ENCODE measurements at places on chromosomes 2 and 18.
A peak's percentile ranks its signal among the peaks of the same experiment; 100 is the strongest.

DNA sequence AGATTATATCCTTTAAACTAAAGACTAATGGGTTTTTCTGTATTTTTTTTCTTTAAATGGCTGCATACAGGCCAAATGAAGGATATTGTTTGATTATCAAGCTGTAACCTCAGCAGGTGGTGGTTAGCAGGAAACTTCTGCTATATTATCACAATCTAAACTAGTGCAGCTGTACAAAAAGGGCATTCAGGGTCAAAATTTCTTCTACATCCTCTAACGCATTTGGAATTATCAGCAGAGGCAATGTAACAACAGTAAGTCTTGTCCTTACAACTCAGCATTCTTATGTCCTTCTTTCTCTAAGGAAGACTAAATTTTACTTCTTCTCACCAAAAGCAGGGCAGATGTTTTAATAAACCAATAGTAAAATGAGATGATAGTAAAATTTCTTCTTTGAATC lies 135.8 kb upstream of the FN1 start:
- no peak for DNase-seq

DNA sequence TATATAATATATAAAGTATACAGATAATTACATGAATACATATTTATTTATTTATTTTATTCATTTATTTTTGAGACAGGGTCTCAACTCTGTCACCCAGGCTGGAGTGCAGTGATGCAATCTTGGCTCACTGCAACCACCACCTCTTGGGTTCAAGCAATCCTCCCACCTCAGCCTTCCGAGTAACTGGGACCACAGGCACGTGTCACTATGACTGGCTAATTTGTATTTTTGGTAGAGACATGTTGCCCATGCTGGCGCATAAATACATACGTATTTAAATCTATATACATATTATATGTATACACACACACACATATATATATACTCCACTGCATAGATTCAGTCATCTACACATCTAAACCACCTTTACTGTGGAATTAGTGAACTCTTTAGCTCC lies 20.6 kb upstream of the NDUFV2 start:
- DNase-seq: peak; percentile 82

GRCh38 chr2:239244625-239245024 lies 156.2 kb downstream of the HDAC4 start:
- DNase-seq: no peak

GRCh38 chr2:70084973-70085710 lies 2.1 kb upstream of the PCBP1 start:
- peak; percentile 78 for DNase-seq

DNA sequence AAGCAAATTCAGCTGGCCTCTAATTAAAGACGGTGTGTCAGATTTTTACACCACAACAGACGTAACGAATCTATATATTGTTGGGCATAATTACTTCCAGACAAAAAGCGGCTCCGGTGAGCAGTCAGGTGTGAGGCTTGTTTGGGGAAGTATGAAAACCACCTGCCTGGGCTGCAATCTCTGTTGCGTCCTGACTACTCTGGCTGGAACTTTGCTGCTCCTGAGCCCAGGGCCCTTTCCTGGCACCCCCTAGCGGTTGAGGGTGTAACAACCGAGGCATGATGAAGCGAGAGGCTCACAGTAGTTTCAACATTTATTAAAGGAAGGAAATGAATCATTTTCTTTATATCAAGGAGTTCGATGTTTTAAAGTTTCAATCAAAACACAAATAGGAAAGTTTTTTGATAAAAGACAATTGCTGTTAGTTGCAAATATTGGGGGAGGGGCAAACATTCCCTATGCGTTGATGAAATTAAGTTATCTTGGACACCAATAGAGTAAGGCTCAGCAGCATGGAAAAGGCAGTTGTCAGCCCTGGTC lies 10.6 kb upstream of the ITGB6 start:
- DNase-seq: peak; percentile 86

DNA sequence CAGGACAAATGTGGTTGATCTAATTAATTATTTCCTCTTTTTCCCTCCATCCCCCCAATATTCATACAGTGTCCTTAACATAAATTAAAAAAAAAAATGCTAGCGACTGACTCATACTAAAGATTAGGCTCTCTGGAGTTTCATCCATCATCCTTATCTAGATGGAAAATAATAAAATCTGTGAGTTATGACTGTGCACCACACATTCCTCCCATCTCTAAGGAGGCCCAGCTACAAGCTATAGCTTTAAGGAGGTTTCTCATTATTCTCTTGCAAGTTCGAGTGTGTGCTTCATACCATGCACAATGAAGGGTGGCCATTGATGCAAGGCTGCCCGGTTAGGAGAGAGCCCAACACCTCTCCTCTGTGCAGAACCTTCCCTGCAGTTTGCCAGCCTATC lies 77.3 kb downstream of the XDH start:
- no peak for DNase-seq

DNA sequence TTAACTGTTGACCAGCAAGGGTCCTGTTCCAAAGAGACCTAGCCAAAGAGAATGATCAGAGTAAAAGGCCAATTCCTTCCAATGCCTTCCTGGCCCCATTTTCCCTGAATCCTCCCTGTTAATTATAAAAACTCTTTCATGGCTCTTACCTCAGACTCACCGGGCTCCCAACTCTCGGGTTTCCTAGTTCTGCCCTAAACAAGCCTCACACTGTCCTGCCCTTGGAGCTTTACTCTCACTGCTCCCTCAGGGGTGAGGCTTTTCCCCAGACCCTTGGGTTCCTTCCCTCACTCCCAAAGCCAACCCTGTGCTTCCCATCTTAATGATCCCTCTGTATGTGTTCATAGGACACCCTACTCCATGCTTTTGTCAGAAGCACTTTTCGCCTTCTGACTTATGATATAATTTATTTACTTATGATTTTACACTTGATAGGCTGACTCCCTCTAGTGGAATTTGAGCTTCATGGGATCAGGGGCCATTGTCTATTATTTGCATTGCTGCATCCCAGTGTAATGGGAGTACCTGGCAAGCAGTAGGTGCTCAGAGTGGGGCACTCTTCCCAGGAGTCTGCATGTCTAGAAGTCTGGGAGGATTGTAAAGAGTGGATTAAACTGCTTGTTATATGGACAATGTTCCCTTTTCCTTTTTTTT lies 29.9 kb upstream of the ZNG1B start:
- no peak for DNase-seq

- no peak for DNase-seq
Measured at GRCh38 chr2:149410701-149411484, 80.5 kb downstream of the LYPD6 start.

DNA sequence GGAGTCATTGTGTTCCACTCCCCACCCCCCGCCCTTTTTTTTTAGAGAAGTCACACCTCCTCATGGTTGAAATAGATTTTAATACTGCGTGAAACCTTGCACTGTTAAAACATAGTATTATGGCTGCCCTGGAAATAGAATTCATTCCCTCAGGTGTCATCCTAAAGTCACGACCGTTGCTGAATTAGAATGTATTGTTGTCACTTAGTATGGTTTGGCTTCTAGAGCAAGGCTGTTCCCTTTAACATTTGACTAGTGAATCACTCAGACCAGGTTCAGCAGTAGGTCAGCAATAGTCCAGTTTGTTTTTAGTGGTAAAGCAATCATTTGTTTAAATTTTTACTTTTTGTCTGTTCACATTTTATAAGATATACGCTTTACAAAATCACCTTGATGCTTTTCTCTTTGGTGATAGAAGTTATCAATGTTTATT lies 1.2 kb downstream of the BABAM2 start:
- DNase-seq: no peak
